Hematopoietic multipotent progenitor cell (in vitro differentiated cells): ENCODE measurements at places on chromosomes 11 and 22. TPM values are rescaled to one million over a fixed set of nuclear protein-coding genes. Genes with fewer than 3 reads are reported as not detected.

The PGM2L1 gene
- total RNA-seq: 18.3 TPM

The MRGPRG gene
- not detected for total RNA-seq

The NLRP14 gene
- under 0.01 TPM for total RNA-seq

The RAG2 gene
- total RNA-seq: 0.27 TPM

The MUC2 gene
- total RNA-seq: not detected

The A4GALT gene
- total RNA-seq: 0.54 TPM

The EP300 gene
- 119 TPM for total RNA-seq

The OR6T1 gene
- total RNA-seq: not detected

The LAYN gene
- 0.27 TPM for total RNA-seq

The ALKBH3 gene
- 28.3 TPM for total RNA-seq

The APOL6 gene
- total RNA-seq: 12.9 TPM

The TRIM49 gene
- under 0.01 TPM for total RNA-seq

The OR51S1 gene
- total RNA-seq: not detected
